ENCODE measurements at places on chromosomes 7 and 10. TPM values are rescaled to one million over a fixed set of nuclear protein-coding genes. Genes with fewer than 3 reads are reported as not detected.

Gene INSIG1
- 168 TPM for total RNA-seq

Gene ZNF248
- 5.5 TPM for total RNA-seq

Gene KCNH2
- 0.34 TPM for total RNA-seq

Gene ABCB1
- not detected for total RNA-seq

Gene PON1
- total RNA-seq, result not detected

Gene RTKN2
- 6.2 TPM for total RNA-seq

Gene C7orf33
- total RNA-seq, result not detected

Gene TET1
- total RNA-seq, result 0.84 TPM

Gene ODAD2
- 5.6 TPM for total RNA-seq

Gene ZNF22
- 16.3 TPM for total RNA-seq

Gene NANOS1
- total RNA-seq, result 0.39 TPM

Gene CYP2E1
- total RNA-seq, result 1.2 TPM

Gene TDRD1
- total RNA-seq, result not detected

Gene VAX1
- not detected for total RNA-seq

Gene PDE6C
- not detected for total RNA-seq

Gene HERPUD2
- 15.5 TPM for total RNA-seq

Measured in HT1080 (cell line).